ENCODE measurements at places on chromosomes 3 and 15.

- no peak for DNase-seq
These were observed 20.6 kb downstream of the CHD2 start for GRCh38 chr15:92920595-92921161.

DNA sequence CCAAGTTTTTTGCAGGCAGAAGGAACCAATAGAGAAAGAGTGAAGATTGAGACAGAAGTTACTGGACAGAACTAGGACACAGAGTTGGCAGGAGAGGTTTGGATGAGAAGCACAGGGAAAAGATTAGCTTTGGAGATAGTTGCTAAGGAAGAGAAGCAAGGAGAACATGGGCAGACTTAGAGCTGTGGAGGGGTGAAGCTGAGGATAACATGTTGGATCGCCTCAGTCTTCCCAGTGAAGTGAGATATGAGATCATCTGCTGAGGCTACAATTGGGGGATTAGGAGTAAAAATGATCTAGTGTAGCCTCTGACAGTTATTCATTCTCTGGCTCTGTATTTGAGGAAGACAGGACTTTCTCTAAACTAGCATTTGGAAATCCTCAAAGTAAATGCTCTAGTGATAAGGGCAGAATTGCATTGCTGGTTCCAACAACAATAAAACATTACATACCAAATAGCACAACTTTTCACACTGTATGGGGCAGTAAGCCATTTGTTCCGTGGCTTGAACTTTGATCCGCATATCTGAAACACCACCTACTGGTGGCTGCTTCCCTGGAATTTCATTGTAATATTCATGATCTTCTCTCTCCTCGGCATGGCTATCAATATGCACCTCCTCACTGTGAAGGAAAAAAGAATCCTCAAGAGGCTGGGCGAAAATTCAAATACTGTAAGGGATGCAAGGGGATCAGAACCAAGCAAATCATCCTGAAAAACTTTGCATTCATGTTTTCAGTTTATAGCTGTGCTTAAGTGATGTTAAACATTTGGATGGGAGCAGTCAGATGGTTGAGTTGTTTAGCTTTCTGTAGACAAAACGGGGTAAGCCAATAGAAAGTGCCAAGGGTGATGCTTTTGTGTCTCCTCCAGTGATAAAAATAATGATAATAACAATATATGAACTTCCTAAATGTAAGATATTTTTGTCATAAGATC lies 22.2 kb upstream of the EID1 start:
- no peak for DNase-seq

DNA sequence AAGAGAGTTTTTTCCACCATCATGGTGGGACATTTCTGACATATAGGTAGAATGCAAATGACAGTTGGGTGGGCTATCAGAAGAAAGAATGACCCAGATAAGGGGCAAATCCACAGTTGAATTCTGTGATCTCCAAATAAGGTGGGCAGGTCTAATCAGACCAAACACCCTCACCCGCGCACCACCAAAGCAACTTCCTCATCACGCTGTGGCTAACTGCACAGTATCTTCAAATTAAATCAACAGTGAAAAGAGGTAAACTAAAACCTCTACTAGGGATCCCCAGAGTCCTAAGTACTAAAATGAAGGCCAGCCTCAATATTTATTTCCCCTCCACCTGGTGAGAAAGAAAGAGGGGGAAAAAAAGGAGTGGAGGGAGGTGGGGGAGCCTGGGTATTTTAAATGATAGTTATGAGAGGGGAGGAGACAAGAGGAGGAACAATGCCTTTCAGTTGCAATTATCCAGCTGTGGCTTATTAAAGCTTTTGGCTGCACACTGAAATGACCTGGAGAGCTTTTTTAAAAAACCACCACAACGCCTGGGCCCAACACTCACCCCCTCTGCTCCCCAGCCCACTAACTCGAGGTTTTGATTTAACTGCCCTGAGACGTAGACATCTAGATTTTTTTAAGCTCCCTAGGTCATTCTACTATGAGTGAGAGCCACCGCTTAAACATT lies 61.0 kb downstream of the LRIG1 start:
- peak; percentile 51 for DNase-seq

- DNase-seq: peak; percentile 25
These were observed 77.7 kb downstream of the OCA2 start for GRCh38 chr15:28021281-28022039.

GRCh38 chr15:85408270-85408746 lies 27.9 kb downstream of the AKAP13 start:
- peak; percentile 52 for DNase-seq

- DNase-seq: peak; percentile 61
These were observed 76.0 kb downstream of the TRANK1 start for GRCh38 chr3:36868614-36869436.

DNA sequence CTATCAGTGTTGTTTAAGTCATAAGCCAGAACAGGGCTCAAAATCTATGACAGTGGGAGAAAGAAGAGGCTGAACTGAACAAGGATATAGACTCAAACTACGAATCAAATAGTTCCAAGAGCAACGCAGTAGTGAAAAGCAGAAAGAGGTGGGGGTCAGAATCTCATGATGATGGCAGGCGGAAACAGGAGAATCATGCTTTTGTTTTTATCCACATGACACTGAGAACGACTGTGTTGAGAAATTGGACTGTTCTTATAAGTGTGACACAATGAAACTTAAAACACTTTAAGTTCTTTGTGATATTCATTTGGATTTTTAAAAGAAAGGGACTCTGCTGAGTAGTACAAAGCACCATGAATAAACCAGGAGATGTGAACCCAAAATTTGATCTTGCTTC lies 309.4 kb downstream of the ULK4 start:
- DNase-seq: no peak

DNA sequence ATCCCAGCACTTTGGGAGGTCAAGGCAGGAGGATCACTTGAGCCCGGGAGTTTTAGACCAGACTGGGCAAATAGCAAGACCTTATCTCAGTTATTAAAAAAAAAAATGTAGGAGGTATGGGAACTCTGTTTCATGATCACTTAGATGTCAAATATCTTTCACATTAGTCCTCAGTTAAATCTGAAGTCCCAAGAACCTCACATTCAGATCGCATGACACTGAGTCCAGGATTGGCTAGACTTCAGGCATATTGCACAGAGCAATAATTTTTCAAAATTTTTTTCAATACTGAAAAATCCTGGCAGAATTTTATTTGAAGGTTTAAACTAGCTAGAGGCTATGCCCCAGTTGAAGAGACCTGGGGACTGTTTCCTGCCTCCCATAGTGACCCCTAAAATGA lies 56.3 kb upstream of the ZNF148 start:
- DNase-seq: no peak

DNA sequence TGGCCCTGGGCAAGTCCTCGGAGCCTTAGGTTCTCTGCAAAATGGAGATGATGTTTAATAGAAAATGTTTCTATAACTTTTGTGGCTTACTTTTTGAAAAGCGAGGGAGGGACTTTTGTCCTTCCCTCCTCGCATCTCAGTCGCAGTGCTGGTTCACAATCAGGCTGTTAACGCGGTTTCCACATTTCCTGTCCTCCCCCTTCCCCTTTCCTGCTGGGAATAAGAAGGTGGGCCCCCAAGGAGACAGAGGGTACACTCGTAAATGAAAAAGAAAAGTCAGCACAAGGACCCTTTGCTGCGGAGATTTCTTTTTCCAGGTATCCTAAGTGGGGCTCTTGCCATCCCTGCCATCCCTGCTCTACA lies 29.5 kb downstream of the ARHGAP31 start:
- DNase-seq: no peak

DNA sequence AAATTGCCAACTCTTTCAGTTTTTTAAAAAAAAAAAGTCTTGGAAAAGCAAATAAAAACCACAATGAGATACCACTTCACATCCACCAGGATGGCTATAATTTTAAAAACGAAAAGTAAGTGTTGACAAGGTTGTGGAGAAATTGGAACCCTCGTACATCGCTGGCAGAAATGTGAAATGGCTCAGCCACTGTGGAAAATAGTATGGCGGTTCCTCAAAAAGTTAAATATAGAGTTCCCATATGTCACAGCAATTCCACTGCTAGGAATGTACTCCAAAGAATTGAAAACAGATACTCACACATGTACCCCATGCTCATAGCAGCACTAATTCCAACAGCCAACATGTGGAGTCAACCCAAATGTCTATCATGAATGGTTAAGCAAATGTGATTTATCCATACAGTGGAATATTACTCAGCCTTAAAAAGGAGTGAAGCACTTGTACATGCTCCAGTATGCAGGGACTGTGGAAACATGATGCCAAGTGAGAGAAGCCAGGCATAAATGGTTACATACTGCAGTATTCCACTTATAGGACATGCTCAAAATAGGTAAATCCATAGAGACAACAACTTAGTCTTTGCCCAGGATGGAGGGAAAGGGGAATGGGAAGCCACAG lies 73.8 kb upstream of the PCSK6 start:
- no peak for DNase-seq

- DNase-seq: no peak
These were observed 369.1 kb downstream of the RBMS3 start for GRCh38 chr3:29649815-29650547.

GRCh38 chr3:155232605-155233004 lies 60.9 kb downstream of the STRIT1 start:
- DNase-seq: no peak
